ENCODE measurements at places on chromosomes 13 and 19.

GRCh38 chr19:52603558-52604207 lies 33.6 kb downstream of the ZNF701 start:
- peaks cover 19% of the 10 kb centered on the region for H3K4me1 ChIP-seq
- no peak for DNase-seq
- H3K27ac ChIP-seq: no peak overlapping the region
- peaks cover 18% of the 10 kb centered on the region for H3K36me3 ChIP-seq

- no peaks in the 10 kb centered on the region for H3K4me1 ChIP-seq
- H3K27ac ChIP-seq: no peak overlapping the region
- H3K4me3 ChIP-seq: no peak overlapping the region
- H3K27me3 ChIP-seq: peaks cover 10% of the 10 kb centered on the region
- no peak for DNase-seq
Measured at GRCh38 chr13:60655256-60655655, 258.2 kb downstream of the TDRD3 start.

DNA sequence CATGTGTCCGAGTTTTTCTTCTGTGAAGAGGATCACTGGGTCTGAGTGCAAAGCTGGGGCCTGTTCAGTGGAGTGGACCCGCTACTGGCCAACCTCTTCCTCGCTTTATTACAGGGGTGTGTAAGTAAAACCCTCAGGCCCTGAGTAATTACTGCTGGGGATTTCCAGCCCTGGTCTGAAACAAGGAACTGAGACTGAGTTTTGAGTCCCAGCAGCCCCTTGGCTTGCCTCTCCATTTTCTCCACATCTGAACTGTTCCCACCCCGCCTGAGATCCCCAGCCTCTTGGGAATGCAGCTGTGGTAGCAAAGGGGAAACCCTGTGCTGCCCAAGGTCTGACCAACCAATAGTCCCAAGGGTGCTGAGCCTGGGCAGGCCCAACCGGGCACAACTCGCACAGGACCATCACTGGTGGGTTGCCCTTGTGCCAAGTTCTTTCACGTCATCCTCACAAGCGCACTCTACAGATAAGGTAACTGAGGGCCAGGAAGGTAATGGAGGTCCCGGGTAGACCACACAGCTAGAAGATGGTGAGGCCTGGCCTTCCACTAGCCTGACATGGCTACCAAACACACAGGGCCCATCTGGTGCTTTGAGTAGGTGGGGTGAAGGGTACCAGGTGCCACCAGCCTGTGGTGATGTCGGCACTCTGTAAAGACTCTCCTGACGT lies 13.7 kb upstream of the SLC35E1 start:
- peaks cover 72% of the 10 kb centered on the region for H3K4me1 ChIP-seq
- H3K27ac ChIP-seq: peak overlapping the region; percentile 89
- H3K36me3 ChIP-seq: no peaks in the 10 kb centered on the region
- no peak for DNase-seq
- no peak overlapping the region for H3K4me3 ChIP-seq

- H3K36me3 ChIP-seq: peaks cover 2% of the 10 kb centered on the region
- H3K4me1 ChIP-seq: peaks cover 21% of the 10 kb centered on the region
- no peaks in the 10 kb centered on the region for H3K27me3 ChIP-seq
- H3K27ac ChIP-seq: no peak overlapping the region
Measured at GRCh38 chr19:45152504-45153338, 8.1 kb downstream of the NKPD1 start.

- H3K4me1 ChIP-seq: peaks cover 35% of the 10 kb centered on the region
- H3K36me3 ChIP-seq: peaks cover 24% of the 10 kb centered on the region
- peak overlapping the region; percentile 81 for H3K4me3 ChIP-seq
- H3K27ac ChIP-seq: peak overlapping the region; percentile 75
- DNase-seq: no peak
Measured at GRCh38 chr19:14516746-14517438, 1.3 kb downstream of the DNAJB1 start.

DNA sequence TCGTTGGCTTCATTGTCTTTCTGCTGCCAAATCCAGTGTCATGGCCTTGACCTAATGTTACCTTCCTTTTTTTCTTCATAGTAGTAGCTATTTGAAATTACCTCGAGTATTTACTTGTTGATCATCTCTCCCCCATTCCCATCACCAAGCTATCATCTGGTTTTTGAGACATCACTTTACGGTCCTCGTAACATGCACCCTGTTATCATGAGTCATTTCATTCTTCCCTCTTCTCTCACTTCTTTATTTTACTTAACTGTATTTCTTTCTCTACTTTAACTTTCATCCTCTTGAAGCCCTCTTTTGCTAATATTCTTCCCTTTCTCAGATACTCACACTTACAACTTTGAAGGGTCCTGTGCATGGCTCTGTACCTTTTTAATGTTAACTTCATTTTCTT lies 31.8 kb downstream of the TPP2 start:
- no peaks in the 10 kb centered on the region for H3K27me3 ChIP-seq
- no peak overlapping the region for H3K27ac ChIP-seq
- peaks cover 51% of the 10 kb centered on the region for H3K36me3 ChIP-seq
- no peaks in the 10 kb centered on the region for H3K4me1 ChIP-seq
- no peak for DNase-seq
- no peak overlapping the region for H3K4me3 ChIP-seq

- no peak overlapping the region for H3K4me3 ChIP-seq
- H3K36me3 ChIP-seq: no peaks in the 10 kb centered on the region
- no peak overlapping the region for H3K27ac ChIP-seq
- DNase-seq: no peak
Measured at GRCh38 chr19:41588497-41589209, 12.7 kb downstream of the CEACAM21 start.

GRCh38 chr13:50209631-50210030 lies 194.4 kb downstream of the KCNRG start:
- DNase-seq: no peak
- no peaks in the 10 kb centered on the region for H3K36me3 ChIP-seq
- H3K4me3 ChIP-seq: no peak overlapping the region
- H3K4me1 ChIP-seq: peaks cover 25% of the 10 kb centered on the region
- peak overlapping the region; percentile 98 for H3K27ac ChIP-seq

DNA sequence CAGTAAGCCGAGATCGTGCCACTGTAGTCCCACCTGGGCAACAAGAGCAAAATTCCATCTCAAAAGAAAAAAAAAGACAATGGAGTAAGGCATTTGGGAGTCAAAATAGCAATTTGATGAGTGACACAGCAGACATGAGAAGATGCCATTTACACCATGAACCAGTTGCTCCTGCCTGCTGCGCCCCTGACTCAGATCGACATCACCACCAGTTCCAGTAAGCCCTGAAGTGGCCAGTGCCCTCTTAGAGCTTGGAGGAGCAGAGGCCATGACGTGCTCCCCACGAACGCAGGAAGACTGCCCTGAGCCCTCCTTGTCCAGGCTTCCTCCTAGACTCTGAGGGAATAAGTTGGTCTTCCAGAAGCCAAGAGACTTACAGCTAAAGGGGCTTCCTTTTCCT lies 339.2 kb downstream of the MYO16 start:
- DNase-seq: no peak
- no peaks in the 10 kb centered on the region for H3K36me3 ChIP-seq
- no peaks in the 10 kb centered on the region for H3K27me3 ChIP-seq
- H3K27ac ChIP-seq: no peak overlapping the region

DNA sequence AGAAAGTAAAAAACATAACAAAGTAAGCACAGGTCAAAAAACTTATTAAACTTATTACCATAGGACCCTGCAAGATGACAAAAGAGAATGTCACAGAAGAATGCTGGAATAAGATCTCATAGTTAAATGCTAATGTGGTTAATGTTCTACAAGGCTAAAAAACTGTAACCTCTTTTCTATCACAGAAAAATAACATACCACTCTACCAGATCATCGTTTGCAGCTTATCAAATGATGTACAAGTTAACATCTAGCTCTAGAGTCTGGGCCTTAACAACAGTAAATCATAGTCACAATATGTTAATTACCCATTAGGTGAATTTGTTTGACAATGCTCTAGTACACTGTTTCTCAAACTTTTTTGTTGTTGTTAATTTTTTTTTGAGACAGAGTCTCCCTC lies 53.0 kb downstream of the NUFIP1 start:
- H3K36me3 ChIP-seq: peaks cover 10% of the 10 kb centered on the region
- DNase-seq: no peak
- no peak overlapping the region for H3K4me3 ChIP-seq
- H3K27me3 ChIP-seq: no peaks in the 10 kb centered on the region

GRCh38 chr13:31982124-31982523 lies 49.5 kb upstream of the FRY start:
- peak overlapping the region; percentile 32 for H3K27ac ChIP-seq
- no peak for DNase-seq
- H3K4me1 ChIP-seq: peaks cover 13% of the 10 kb centered on the region
- no peaks in the 10 kb centered on the region for H3K36me3 ChIP-seq
- H3K4me3 ChIP-seq: no peak overlapping the region

- H3K36me3 ChIP-seq: peaks cover 2% of the 10 kb centered on the region
- no peak for DNase-seq
- no peaks in the 10 kb centered on the region for H3K27me3 ChIP-seq
- H3K4me1 ChIP-seq: peaks cover 37% of the 10 kb centered on the region
- H3K27ac ChIP-seq: no peak overlapping the region
Measured at GRCh38 chr13:50572129-50572528, 271.4 kb downstream of the DLEU7 start.

GRCh38 chr19:24069905-24070657 lies 16.9 kb upstream of the ZNF254 start:
- H3K27me3 ChIP-seq: no peaks in the 10 kb centered on the region
- H3K4me1 ChIP-seq: no peaks in the 10 kb centered on the region
- H3K36me3 ChIP-seq: peaks cover 36% of the 10 kb centered on the region
- H3K4me3 ChIP-seq: no peak overlapping the region

DNA sequence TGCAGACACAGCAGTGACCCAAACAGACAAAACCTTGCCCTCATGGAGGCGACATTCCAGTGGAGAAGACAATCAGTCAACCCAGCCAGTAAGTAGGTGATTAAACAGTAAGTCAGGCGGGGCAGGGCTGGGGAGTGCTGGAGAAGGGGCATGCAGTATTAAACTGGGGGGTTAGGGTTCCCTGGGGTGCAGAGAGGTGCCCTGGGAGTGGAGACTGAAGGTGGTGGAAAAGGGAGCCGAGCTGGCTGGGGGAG lies 31.2 kb upstream of the FXYD3 start:
- no peak for DNase-seq
- H3K4me3 ChIP-seq: no peak overlapping the region
- peaks cover under 1% of the 10 kb centered on the region for H3K27me3 ChIP-seq
- H3K36me3 ChIP-seq: no peaks in the 10 kb centered on the region

GRCh38 chr13:29165840-29166239 lies 345.7 kb downstream of the MTUS2 start:
- H3K27ac ChIP-seq: no peak overlapping the region
- H3K4me3 ChIP-seq: no peak overlapping the region
- H3K4me1 ChIP-seq: no peaks in the 10 kb centered on the region
- H3K27me3 ChIP-seq: no peaks in the 10 kb centered on the region
- no peaks in the 10 kb centered on the region for H3K36me3 ChIP-seq
- DNase-seq: no peak

GRCh38 chr13:44867825-44868224 lies 121.4 kb downstream of the NUFIP1 start:
- no peak for DNase-seq
- H3K4me3 ChIP-seq: no peak overlapping the region
- no peaks in the 10 kb centered on the region for H3K27me3 ChIP-seq
- H3K36me3 ChIP-seq: peaks cover 4% of the 10 kb centered on the region

DNA sequence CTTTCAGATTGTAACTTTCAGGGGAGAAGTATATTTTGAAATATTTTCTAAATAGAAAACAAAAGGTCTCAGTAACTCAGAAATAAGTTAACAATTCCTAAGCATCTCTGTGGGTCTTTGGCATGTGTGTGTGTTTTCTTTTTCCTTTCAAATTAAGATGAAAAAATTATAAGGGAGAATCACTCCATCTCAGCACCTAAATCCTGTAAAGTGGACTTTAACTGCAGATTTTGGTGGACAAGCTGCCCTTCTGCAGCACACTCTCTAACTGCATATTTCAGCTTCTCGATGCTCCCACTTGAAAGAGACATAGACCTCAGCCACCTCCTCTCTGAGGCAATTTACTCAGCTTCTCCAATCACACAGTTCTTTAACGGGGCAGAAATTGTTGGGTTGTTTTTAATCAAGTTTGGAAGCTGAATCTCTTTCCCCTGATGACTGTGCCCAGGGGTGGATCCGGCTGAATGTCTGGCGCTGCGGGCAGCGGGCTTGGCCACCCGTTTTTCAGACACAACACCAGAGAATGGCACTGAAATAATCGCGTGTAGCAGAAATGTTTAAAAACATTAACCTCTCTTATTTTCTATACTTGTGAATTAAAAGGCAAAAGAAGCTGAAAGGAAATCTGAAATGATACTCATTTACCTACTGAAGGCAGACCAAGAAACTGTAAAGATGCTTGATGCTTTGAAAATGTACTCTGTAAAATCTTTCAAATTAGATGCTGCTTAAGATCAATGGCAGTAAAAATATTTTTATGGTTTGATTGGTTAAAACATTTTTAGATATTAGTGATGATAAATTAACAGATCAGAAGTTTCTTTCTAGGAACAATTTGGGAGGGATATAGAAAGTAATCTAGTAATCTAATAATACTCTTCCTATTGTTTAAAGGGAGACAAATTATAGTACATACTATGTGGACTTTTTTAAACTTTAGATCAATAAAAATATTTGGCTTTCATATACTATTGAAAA lies 12.4 kb downstream of the ZIC2 start:
- peak overlapping the region; percentile 47 for H3K4me3 ChIP-seq
- H3K4me1 ChIP-seq: peaks cover 63% of the 10 kb centered on the region
- peaks cover 6% of the 10 kb centered on the region for H3K27me3 ChIP-seq
- H3K27ac ChIP-seq: peak overlapping the region; percentile 96
- DNase-seq: no peak

- H3K27me3 ChIP-seq: no peaks in the 10 kb centered on the region
- peaks cover 2% of the 10 kb centered on the region for H3K36me3 ChIP-seq
- H3K27ac ChIP-seq: peak overlapping the region; percentile 72
- no peak overlapping the region for H3K4me3 ChIP-seq
- no peak for DNase-seq
Measured at GRCh38 chr19:37954421-37954874, 47.4 kb downstream of the SIPA1L3 start.

GRCh38 chr13:96836733-96837132 lies 157.5 kb downstream of the OXGR1 start:
- peaks cover 4% of the 10 kb centered on the region for H3K27me3 ChIP-seq
- no peak for DNase-seq
- H3K4me3 ChIP-seq: no peak overlapping the region
- no peaks in the 10 kb centered on the region for H3K36me3 ChIP-seq
- no peaks in the 10 kb centered on the region for H3K4me1 ChIP-seq
- H3K27ac ChIP-seq: no peak overlapping the region

DNA sequence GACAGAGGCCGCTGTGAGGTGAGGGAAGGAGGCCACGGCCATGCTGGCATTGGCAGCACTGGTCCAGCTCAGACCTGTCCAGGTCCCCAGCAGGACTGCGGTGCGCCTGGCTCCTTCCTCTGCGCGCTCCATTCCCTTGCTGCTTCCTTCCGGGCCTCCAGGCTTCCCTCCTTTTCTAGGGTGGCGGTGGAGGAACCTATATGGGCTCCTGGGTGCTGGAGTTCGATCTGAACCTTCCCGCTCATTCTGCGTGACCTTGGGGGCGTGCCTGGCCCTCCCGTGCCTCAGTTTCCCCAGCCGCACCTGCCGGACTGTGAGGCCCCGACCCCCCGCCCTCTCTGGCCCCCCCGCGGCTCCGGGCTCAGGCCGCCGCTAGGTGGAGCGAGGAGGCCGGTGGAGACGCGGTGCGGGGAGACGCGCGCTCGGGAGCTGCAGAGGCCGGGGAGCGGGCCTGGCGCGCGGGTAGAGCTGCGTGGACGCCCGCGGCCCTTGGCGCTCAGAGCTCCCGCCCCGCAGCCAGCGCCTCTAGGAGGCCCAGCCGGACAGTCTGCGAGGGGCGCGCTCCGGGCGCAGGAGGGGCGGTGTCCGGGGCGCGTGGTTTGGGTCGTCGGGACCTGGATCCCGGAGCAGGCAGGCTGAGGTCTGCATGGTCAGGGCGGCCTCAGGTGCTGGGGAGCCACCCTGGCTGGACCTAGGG lies 29.9 kb downstream of the EFNA2 start:
- DNase-seq: no peak
- no peak overlapping the region for H3K27ac ChIP-seq
- no peaks in the 10 kb centered on the region for H3K36me3 ChIP-seq
- H3K4me1 ChIP-seq: peaks cover 7% of the 10 kb centered on the region

Measured in osteocyte (in vitro differentiated cells).